Stimulated activated CD8-positive, alpha-beta memory T cell treated with anti-CD3 and anti-CD28 coated beads, Interleukin-4, amount 100 ng/mL, for 1 hour (primary cell): ENCODE measurements at places on chromosomes 4 and X.

- DNase-seq, result no peak
These were observed 2.9 kb upstream of the FAT1 start for GRCh38 chr4:186726426-186727168.

DNA sequence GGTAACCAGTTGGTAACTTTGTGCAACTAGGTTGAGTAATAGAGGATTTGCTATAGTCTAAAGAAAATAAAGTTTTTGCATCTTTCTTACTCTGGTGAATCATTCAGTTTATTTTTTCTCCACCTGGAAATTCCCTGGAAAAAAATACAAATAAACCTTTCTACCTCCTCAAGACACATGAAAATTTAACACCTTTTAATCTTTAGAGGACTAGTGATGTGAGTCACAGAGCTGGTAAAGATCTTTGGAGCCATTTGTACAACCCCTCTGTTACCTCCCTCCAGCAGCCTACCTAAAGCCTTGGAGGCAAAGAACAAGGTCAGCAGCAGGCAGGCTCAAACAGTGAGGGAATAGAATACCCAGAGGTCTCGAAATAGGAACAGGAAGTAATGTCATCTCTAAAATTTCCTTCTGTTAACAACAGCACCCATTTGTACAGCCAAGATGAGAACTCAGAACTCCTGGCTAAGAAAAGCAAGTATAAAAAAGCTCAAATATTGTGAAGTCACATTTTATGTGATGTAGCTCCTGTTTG, 10.2 kb upstream of the MAOB start:
- DNase-seq, result no peak

DNA sequence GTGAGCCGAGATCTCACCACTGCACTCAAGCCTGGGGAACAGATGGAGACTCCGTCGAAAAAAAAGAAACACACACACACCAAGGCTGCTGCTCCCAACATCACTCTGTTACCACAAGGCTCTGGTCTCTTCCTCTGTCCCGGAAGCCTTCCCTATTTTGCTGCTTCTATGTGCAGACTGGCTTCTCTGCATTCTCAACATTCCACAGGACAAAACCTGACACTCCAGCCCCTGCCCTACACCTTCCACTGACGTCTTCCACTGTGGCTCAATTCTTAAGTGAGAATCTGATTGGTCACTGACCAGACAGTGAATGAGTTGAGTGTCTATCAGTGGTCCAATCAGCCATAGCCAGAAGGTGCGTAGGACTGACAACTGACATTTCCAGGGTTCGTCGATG, 5.9 kb downstream of the ODAPH start:
- no peak for DNase-seq

DNA sequence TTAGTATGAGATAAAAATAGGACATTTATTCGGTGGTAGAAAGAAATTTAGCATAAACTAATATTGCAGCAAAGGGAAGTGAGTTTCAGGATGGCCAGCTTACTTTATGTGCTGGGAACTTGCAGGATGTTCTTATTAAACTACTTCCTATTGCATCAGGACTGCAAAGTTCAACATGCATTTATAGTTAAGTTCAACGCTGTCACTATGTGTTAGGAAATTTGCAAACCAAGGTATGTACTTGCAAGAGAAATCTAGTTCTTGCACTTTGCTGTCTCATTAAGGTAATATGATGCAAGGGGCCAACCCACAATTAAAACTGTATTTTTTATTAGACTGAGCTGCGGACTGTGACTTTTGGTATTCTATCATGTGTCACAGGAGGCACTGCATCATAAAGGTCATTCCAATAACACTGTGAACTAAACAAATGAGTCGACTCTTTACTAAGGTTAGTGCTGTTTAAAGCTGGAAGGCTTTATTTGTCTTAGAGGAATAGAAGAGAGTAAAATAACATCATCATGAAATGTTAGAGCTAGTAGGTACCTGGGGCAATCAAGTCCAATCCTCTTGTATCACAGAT, 1525.7 kb upstream of the TENM3 start:
- DNase-seq, result no peak

GRCh38 chrX:10242026-10242425, 85.3 kb downstream of the CLCN4 start:
- DNase-seq, result no peak

- DNase-seq, result no peak
These were observed 17.4 kb downstream of the DGKQ start for GRCh38 chr4:955931-956381.

DNA sequence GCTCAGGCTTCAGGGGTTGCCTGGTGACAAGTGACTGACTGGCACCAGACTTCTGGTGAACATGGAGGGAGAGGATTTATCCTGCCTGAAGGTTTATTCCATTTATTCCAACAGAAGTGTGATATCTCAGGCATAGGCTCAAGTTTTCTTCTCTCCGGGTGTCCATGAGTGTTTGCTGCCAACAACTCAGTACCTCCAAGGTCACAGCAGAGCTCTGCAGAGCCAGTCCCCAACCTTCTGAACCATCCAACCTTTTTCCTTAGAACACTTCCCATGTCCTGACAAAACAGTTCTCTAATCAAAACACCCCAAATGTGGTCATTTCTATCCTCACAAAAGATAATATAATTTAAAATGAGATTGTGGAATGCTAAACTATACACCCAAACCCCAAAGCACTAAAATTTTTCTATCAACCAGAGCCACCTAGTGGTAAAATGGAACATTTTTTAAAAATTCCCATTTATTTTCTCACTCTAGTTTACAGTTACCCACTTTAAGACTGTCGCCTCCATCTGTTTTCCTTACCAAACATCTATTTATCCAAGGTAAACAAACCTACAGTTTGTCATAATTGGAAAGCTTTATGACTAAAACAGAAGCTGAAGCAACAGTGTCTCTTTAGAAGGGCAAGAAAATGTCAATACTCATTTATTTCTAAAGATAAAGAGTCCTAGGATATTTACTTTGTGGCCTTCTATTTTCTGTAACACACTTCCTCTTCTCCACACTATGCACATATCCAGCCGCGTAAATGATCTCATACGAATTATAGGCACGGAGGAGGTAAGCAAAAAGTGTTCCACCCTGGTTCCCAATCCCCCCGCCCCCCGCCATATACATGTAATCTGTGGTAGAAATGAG, 39.5 kb downstream of the TMEM154 start:
- no peak for DNase-seq

- no peak for DNase-seq
These were observed 715.8 kb downstream of the CCSER1 start for GRCh38 chr4:90842960-90843359.

GRCh38 chr4:106629268-106629625, 260.7 kb upstream of the GIMD1 start:
- no peak for DNase-seq

GRCh38 chrX:24485323-24485722, 20.2 kb downstream of the PDK3 start:
- no peak for DNase-seq

DNA sequence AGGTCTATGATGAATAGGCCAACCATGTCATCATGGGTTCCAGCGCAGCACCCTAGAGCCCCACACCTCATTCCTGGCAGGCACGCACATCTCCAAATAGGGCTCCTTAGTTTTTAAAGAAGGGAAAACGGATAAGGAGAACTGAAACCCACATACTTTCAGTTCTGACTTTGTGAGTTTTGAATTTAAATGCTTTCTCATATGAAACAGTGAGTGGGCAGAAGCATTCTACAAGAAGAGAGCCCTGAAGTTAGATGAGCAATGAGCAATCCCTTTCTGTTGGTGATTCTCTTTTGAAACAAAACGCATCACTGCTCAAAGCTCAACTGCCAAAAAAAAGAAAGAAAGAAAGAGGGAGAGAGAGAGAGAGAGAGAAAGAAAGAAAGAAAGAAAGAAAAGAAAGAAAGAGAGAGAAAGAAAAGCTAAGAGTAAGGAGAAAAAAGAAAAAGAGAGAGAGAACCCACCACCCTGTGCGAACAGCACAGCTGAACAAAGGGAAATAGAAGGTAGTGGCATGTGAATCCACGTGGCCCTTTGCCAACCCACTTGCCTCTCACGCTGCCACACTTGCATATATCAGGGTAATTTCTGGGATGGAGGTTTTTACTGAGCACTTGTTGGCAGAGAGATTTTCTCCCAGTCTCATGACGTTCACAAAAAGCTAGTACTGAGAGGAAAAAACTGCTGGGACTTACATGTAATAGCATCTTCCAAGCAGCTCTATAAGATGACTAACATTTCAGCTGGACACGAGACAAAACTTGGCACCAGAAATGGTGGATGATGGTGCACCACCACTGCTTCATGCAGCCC, 31.0 kb downstream of the TMSB4X start:
- DNase-seq, result no peak

DNA sequence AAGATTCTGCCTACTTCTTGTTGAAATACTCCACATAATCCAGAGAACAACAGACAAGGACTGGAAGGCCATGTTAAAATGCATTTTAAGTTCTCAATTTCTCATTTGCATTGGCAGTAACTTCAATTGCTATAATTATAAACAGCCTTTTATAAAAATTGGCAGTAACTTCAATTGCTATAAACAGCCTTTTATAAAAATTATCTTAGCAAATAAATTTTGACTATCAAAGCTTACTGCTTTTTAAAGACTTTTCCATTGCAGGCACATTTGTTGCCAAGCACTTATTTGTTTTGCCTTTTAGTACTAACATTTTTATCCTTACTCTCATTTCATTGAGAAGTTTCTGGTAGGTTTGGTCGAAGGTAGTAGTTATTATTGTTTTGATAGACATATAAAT, 17.8 kb downstream of the SCFD2 start:
- DNase-seq, result no peak

- no peak for DNase-seq
These were observed 10.5 kb downstream of the NKX3-2 start for GRCh38 chr4:13533670-13534343.

DNA sequence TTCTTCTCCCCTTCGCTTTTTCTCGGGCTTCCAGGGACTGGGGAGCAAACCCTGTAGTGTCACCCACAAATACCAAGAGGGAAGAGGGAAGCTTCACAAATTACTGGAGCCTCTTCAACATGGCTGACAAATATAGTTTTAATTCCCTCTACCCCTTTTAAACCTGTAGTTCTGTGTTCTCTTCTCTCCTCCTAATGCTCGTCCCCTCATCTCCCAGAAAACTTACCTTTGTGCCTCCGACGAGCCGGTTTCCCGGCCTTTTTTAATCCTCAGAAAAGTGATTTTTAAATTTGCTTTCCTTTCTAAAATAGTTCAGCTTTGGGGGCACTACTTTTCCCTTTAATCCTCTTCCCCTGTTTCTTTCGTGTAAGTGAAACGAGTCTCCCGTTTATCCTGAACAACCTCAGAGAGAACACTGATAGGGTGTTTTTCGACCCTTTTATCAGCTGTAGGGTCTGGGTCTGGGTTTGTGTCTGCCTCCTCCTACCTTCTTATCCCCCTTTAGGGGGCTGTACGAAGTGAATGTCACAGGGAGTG, 408 bp downstream of the TET2 start:
- no peak for DNase-seq

DNA sequence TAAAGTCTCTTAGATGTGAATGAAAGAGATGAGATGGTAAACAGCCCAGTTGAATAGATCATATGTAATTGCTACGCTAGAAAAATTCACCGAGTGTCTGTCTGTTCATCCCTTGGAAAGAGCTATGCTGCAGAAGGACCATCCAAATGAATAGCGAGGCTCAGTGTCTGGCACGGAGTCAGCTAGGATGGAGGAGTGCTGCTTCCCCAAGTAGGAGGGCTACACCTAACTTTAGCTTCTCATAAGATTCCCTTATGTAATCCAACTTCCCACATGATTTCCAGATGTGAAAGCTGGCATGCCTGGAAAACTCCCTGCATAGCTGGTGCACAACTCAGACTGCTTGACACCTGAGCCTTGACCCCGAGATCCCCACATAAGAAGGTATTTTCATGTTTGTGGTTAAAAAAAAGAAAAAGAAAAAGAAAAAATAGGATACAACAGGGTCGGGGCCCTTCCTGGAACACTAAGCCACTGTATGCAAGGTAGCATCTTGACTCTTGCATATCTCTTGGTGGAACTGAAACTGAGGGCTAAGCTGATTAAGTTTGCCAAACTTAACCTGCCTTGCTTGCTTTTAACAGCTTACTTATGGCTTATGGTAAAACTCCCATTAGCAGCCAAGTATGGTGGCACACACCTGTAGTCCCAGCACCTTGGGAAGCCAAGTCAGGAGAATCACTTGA, 82.3 kb downstream of the FREM3 start:
- no peak for DNase-seq

GRCh38 chr4:74092957-74093356, 6.0 kb downstream of the CXCL2 start:
- DNase-seq, result no peak

DNA sequence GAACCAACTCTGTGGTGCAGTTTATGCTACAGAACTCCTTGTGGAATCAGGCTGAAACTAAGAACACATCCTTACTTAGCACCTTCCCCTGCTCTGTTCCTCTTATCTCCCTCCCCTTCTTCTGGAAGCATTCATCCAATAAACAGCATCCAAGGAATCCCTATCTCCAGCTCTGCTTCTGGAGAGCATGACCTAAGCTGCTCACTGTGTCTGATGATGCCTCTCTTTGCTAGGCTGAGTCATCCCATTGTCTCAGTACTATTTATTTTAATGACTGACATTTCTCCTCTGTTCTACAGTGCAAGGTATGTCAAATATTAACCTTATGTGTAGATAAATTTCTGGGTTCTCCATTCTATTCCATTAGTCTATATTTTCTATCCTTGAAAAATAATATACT, 71.2 kb downstream of the BEND2 start:
- no peak for DNase-seq

DNA sequence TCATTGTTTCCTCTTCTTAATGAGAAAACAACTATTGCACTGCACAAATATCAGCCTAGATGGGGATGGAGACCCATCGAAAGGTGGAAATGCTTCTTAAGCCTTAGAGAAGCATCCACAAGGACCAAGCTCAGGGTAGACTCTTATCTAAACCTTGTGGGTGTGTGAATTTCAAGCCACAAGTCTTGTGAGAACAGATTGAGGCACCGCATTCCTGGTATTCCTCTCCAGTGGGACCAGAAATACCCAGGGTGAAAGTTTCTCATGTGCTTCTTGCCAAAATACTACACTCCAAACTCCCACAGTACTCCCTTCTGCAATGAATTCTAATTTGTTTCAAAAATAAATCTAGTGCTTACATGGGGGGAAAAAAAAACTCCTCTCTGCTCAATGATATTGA, 375.6 kb downstream of the PDGFC start:
- DNase-seq, result no peak

DNA sequence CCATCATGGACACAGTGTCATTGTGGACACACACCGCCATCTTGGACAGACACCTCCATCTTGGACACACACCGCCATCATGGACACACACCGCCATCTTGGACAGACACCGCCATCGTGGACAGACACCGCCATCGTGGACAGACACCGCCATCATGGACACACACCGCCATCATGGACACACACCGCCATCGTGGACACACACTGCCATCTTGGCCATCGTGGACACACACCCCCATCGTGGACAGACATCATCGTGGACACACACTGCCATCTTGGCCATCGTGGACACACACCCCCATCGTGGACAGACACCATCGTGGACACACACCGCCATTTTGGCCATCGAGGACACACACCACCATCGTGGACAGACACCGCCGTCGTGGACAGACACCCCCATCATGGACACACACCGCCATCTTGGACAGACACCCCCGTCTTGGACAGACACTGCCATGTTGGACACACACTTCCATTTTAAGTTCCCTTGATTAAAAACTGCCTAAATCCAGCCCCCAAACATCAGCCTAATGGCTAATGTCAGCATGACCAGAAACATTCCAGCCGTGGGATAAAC, 9.1 kb downstream of the ASMTL start:
- DNase-seq, result no peak
